SK-N-SH treated with all-trans-retinoic acid at 6 μM for 48 hours (cell line): ENCODE measurements at places on chromosomes 5 and 9.

- ATAC-seq = no peak
These were observed 2.3 kb downstream of the PTGS1 start for GRCh38 chr9:122372856-122373845.

GRCh38 chr5:149658299-149658698 is 71.8 kb upstream of the PPARGC1B start:
- no peak for ATAC-seq

DNA sequence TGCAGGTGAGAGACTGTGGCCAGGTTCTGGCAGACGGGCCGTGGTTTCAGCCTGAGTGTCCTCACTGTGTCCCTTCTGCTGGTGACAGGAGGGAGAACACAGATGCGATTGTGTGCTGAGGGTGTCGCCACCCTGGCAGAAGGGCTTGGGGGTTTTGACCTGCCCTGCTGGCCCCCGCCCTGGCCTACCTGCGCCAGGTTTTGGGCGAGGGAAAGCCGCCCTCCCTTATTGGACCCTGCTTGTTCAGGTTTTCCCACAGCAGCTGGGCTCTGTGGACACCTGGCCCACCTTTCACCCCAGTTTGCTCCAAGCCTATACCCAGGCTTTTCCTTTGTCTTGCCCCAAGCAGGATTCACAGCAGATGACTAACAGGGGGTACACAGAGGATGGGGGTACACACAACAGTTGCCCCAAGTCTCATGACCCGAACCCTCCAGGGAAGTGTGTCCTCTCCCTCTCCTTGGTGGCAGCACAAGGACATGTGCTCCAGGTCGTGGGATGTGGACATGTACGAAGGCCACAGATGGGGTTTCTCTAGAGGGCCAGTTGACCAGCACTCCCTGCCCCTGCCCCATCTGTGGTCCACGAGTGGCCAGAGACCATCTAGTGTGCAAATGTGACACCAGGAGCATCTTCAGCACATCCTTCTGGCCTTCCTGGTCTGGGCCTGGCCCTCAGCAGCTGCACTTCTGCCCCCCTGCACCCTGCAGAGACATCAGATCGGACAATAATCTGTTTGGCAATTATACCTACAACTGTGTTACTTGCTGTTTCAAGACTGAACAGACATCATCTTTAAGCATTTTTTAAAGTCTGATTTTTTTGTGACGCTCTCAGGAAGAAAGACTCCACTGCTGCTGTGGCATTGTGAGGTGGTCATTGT is 265.8 kb upstream of the IRX4 start:
- peak; percentile 22; the same call in 2 of the 3 replicates for ATAC-seq

- ATAC-seq = no peak
These were observed 9.6 kb downstream of the MSANTD3 start for GRCh38 chr9:100436571-100436970.

GRCh38 chr5:32613050-32613672 is 27.8 kb downstream of the SUB1 start:
- peak; percentile 84 for ATAC-seq

DNA sequence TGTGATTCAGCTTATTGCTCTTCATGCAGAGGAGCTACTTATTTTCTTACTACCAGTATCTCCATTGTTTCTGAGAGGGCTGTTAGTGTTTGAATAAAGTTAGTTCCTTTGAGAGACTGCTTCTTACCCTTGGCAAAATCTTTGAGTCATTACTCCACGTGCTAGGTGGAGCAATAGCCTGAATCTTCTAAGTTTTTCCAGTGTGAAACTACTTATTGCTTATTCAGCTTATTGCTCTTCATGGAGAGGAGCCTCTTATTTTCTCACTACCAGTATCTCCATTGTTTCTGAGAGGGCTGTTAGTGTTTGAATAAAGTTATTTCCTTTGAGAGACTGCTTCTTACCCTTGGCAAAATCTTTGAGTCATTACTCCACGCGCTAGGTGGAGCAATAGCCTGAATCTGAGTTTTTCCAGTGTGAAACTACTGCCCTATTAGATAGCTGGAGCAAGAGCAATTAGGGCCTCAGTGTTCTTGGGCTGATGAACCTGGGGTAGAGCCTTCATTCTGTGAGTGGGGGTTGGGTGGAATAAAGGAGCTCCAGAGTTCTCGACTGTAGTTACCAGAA is 41.9 kb downstream of the GPBP1 start:
- no peak for ATAC-seq

DNA sequence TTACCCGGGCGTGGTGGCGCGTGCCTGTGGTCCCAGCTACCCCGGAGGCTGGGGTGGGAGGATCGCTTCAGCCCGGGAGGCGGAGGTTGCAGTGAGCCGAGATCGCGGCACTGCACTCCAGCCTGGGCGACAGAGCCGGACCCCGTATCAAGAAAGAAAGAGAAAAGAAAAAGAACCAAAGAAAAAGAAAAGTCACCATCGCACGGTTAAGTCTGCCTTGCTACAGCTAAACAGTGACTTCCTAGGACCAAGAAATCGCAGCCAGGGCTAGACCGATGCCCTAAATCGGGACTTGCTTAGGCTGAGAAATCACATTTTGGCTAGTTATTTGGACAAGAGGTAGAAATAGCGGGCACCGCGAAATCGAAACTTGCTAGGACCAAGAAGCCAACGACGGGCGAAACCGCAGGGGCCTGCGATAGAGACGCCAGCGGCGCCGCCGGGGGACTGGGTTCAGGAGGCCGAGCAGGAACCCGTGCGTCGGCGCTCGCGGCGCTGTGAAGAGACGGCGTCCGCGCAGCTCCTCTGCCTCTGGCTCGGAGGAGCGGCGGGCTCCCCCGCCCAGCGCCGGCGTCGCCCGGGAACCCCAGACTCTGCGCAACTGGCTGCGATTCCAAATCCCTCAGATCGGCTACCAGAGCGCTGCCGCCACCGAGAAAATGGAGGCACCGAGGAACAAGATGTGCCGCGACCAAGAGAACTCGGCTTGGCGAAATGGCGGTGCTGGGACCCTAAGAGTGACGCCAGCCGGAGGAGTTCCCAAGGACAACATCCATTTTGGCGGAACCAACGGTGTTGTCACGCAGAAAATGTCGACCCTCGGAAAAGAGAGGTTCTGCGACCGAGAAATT is 26.1 kb upstream of the ANXA2R start:
- ATAC-seq = peak; percentile 62

GRCh38 chr5:16812911-16813310 is 123.2 kb downstream of the MYO10 start:
- no peak for ATAC-seq

GRCh38 chr9:21268347-21268657 is 28.5 kb upstream of the IFNA14 start:
- ATAC-seq = no peak

GRCh38 chr9:89676281-89676680 is 71.5 kb downstream of the GADD45G start:
- ATAC-seq = no peak

- peak; percentile 94 for ATAC-seq
These were observed 105.3 kb upstream of the COL5A1 start for GRCh38 chr9:134536101-134536900.

DNA sequence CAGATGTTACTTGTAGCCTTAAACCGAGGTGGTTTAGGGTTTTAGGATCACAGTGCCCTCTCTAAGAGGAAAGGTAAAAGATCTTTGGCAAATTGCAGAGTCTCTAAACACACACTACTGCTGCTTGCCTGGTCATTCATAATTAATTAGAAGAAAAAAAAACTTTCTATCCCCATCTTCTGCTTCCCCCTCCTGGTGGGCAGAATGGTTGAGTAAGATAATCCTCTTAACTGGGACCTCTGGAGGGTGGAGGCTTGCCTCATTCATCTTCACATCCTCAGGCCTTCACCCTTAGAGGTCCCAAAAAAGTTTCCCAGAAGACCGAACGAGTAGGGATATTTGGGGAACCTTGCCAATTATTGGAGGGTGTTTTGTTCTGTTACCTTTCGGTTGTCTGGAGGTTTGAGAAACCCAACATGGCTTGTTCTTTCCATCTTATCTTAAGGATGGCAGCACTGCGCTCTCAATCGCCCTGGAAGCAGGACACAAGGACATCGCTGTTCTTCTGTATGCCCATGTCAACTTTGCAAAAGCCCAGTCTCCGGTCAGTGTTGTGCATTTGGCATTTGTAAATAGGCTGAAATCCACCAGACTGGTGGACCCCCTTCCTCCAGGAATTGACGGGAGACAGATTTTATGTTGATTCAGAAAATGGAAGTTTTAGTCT is 97.3 kb upstream of the DMRT1 start:
- ATAC-seq = no peak

DNA sequence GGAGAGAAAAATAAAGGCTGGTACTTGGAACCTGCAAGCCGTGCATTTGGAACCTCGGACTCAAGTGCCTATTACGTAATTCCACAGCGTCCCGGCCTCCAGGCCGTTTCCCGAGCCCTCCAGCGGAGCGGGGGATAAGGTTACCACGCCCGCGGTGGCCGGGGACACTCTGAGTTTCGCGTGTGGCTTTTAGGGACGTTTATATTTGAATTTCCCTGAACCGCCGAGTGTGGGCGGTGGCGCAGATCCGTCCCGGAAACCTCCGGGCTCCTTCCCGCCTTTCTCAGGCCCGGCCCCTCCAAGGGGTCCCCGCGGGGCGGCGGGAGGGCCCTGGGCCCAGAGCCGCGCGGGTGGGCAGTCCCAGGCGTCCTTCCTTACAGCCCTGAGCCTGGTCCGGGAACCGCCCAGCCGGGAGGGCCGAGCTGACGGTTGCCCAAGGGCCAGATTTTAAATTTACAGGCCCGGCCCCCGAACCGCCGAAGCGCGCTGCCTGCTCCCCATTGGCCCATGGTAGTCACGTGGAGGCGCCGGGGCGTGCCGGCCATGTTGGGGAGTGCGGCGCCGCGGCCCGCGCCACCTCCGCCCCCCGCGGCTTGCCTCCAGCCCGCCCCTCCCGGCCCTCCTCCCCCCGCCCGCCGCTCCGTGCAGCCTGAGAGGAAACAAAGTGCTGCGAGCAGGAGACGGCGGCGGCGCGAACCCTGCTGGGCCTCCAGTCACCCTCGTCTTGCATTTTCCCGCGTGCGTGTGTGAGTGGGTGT is at the start of gene LMNB1:
LMNB1 (plus strand) TSS at position 638 of the 758 bp plus-strand sequence. CDS start 373 bp downstream, outside the sequence.
- ATAC-seq = peak; percentile 82
